CD4-positive, alpha-beta memory T cell (primary cell): ENCODE measurements at places on chromosomes 11 and 22.

- no peak for DNase-seq
These were observed 39.8 kb downstream of the KCNJ1 start for GRCh38 chr11:128827191-128827893.

- DNase-seq, result no peak
These were observed 28.6 kb upstream of the NCAM1 start for GRCh38 chr11:112932593-112932992.

GRCh38 chr22:37514526-37515051 is 4.6 kb downstream of the CARD10 start:
- no peak for DNase-seq

DNA sequence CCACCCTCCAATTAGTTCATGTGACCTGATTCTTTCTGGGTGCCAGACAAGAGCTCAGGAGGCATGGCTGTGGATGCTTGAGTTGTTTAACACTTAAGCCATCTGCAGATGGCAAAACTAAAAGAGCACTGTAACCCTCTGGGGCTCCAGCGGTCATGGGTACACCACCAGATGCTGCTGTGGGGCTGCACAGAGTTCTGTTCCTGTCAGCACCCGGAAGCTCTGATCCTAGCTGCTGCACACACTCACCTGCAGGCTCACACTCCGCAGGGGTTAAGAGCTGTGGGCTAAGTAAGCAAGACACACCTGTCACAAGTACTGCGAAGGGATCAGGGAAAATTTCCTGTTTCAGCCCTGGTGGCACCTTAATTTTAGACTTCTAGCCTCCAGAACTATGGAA is 307.8 kb downstream of the C11orf87 start:
- DNase-seq, result no peak

- DNase-seq, result no peak
These were observed 1.9 kb downstream of the MS4A10 start for GRCh38 chr11:60786811-60787567.

DNA sequence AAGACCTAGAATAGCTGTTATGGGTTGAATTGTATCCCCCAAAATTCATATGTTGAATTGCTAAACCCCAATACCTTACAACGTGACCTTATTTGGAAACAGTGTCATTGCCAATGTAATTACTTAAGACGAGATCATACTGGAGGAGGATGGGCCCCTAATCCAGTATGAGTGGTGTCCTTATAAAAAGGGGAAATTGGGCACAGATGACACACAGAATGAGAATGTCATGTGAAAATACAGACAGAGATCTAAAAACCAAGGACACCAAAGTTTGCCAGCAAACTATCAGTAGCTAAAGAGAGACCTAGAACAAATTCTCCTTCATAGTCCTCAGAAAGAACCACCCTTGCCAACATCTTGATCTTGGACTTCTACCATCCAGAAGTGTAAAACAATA is 127.7 kb downstream of the ATXN10 start:
- no peak for DNase-seq
